ENCODE measurements at places on chromosomes 1 and 21. TPM values are rescaled to one million over a fixed set of nuclear protein-coding genes. Genes with fewer than 3 reads are reported as not detected.

GRCh38 chr1:17802164-17802563, 47.0 kb downstream of the ACTL8 start:
- H3K36me3 ChIP-seq: no peaks in the 10 kb centered on the region
- H3K4me3 ChIP-seq: no peak overlapping the region
- no peak overlapping the region for H3K27ac ChIP-seq
- H3K27me3 ChIP-seq: peaks cover 21% of the 10 kb centered on the region
- no peaks in the 10 kb centered on the region for H3K4me1 ChIP-seq
- DNase-seq: no peak

GRCh38 chr1:205306929-205307566, 14.5 kb downstream of the NUAK2 start:
- H3K27me3 ChIP-seq: no peaks in the 10 kb centered on the region
- H3K36me3 ChIP-seq: peaks cover 19% of the 10 kb centered on the region
- peaks cover 41% of the 10 kb centered on the region for H3K4me1 ChIP-seq
- no peak for DNase-seq
- H3K27ac ChIP-seq: no peak overlapping the region

Gene ASCL5
- total RNA-seq: 0.22 TPM

Gene C1orf56
- total RNA-seq: 2.1 TPM

Gene SLAMF1
- 81.4 TPM for total RNA-seq

Gene LENEP
- total RNA-seq: 0.65 TPM

Gene CADM3
- total RNA-seq: not detected

DNA sequence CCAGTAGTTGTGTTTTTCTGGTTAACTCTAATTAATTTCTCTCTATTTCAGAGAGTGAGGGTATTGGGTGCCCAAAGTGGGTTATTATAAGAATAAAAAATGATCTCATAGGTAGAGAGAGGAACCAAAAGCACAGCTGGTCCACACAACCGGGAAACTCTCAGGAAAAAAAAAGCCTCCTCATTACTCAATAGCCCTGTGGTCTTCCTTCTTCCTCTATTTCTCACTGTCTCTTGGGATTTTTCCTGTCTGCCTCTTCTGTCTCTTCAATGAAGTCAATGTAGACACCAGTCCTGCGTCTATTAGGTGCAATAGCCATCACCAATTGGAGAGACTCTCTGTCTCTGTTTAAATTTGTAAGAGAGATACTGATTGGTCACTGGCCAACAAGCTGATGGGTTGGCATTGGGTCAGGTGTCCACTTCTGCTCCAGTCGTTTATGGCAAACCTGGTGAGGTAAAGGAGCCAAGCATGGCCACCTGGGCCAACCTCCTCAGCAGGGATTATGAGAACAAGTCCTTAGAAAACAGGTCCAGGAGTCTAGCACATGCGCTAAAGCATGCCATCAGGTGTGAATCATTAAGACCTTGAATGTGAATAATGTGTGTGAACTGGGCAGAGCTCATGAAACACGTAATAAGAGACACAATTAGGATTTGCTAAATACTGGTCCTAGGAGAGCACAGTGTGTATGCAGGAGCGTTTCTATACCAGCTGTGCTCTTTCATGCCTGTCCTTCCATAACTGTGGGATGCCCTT, 443.0 kb upstream of the RUNX1 start:
- no peak overlapping the region for H3K27ac ChIP-seq
- H3K4me3 ChIP-seq: no peak overlapping the region
- no peaks in the 10 kb centered on the region for H3K36me3 ChIP-seq
- DNase-seq: no peak
- H3K4me1 ChIP-seq: no peaks in the 10 kb centered on the region

DNA sequence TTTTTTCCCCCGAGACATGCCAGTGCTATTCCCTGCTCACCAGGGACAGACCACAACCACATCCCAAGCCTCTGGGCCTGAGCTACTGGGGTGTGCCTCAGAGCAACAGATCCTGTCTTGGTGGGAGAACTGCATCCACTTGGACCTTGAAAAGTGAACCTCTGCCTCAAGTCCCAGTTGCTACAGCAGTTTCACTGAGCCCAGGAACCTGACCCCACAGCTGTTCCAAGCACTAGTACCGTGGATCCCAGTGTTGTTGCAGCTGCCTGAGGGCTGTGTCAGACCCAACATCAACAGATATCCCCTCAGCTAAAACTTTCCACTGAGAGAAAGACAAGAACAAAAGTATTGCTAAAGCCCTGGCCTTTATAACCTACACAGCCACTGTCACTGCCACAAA, 373.0 kb downstream of the PLPP3 start:
- H3K4me1 ChIP-seq: no peaks in the 10 kb centered on the region
- no peaks in the 10 kb centered on the region for H3K36me3 ChIP-seq
- no peak overlapping the region for H3K27ac ChIP-seq
- DNase-seq: no peak
- H3K4me3 ChIP-seq: no peak overlapping the region

- H3K4me1 ChIP-seq: no peaks in the 10 kb centered on the region
- H3K4me3 ChIP-seq: no peak overlapping the region
- H3K27me3 ChIP-seq: no peaks in the 10 kb centered on the region
- H3K36me3 ChIP-seq: no peaks in the 10 kb centered on the region
- no peak for DNase-seq
These were observed 51.4 kb upstream of the SIM2 start for GRCh38 chr21:36647279-36648093.

DNA sequence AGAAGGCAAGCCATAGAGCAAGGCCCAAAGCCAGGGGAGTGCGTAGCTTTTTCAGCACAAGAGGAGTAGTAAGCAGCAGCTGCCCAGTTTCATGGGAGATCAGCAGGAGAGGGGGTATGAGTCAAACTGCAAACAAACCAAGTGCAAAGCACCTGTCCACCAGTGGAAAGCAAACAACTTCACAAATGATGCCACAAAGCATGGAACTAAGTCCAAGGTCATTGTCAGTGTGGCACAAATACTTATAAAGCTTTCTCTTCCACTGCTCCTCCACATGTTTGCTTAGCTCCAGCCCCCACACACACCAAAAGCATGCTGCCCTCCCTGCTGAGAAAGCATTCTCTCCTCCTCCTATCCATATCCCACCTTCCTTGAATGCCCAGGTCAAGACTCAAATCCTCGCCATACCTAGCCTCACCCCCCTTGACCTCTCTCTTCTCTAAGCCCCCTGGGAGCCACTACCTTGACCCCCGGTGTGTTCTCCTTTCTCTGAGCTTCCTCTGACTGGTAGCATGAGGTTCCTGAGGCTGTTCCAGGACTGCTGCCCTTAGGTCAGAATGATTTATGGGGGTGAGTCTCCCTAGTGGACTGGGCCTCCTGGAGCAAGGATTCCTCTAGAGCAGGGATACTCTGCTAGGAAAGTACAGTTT, 70.4 kb downstream of the DMAP1 start:
- no peaks in the 10 kb centered on the region for H3K27me3 ChIP-seq
- H3K27ac ChIP-seq: no peak overlapping the region
- H3K36me3 ChIP-seq: peaks cover 3% of the 10 kb centered on the region
- H3K4me3 ChIP-seq: no peak overlapping the region

Gene HTR1D
- total RNA-seq: not detected

DNA sequence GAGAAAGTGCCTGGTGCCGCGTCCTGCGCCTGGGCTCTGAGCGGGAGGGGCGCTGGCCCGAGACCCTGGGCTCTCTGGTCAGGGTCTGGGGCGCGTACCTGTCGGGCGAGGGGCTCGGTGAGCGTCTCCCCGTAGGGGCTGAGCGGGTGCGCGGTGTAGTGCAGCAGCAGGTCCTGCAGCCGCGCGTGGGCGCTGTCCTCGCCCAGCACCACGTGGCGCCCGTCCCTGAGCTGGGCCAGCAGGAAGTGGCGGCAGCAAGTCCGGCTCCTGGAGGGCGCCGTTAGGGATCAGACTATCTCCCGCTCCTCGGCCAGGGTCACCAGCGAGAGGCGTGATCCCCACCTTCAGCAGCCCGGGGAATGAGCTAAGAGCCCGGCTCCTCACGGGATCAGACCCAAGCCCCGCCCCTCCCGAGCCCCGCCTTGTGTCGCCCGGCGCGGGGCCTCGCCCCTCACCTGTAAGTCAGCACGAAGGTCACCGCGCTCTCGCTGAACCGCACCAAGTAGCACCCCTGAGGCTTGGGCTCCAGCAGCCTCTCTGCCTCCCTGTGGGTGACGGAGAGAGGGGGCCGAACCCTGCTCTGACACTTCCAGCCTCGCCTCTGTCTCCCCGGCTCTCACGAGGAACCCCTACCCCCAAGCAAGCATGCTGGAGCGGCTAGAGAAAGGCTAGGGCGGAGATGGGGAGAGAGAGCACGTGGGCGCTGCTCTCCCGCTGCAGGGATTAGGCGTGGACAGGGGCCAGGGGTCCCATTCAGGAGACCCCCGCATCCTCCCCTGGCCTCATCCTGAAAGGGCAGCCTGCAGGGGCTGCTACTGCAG, 2.7 kb downstream of the SH2D2A start:
- peak overlapping the region; percentile 97 for H3K27ac ChIP-seq
- DNase-seq: peak; percentile 67
- H3K4me3 ChIP-seq: peak overlapping the region; percentile 92
- peaks cover 83% of the 10 kb centered on the region for H3K4me1 ChIP-seq

GRCh38 chr1:107807405-107807804, 157.6 kb downstream of the VAV3 start:
- H3K36me3 ChIP-seq: no peaks in the 10 kb centered on the region
- H3K4me3 ChIP-seq: no peak overlapping the region
- no peak overlapping the region for H3K27ac ChIP-seq

DNA sequence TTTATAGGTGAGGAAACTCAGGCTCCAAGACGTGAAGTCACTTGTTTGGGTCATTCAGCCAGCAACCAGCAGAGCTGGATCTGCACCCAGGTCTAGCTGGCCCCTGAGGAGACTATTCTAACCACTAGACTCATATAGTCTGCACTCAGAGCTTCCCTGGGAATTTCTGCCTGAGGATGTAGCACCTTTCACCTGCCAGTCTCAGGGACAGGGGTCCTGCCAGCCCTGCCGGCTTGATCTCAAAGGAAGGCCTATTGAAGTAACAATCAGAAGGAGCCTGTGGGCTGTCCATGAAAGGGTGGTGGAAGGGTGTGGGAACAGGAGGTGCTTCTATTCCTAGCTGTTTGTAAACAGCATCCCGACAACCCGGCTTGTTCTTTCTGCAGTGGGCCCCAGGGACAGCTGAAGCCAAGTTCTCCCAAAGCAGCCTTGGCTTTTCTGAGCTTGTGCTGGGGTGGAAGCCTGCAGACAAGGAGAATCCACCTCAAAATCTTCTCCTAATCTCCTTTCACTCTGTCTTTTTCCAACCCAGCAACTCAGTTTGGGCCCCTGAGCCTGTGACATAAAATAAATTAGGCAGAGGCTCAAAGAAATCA, 7.8 kb downstream of the LMOD1 start:
- H3K27ac ChIP-seq: no peak overlapping the region
- no peak overlapping the region for H3K4me3 ChIP-seq
- peaks cover 11% of the 10 kb centered on the region for H3K27me3 ChIP-seq
- peaks cover 4% of the 10 kb centered on the region for H3K4me1 ChIP-seq
- no peaks in the 10 kb centered on the region for H3K36me3 ChIP-seq

Gene PGLYRP3
- total RNA-seq: not detected

Gene ARHGAP29
- 1.8 TPM for total RNA-seq

DNA sequence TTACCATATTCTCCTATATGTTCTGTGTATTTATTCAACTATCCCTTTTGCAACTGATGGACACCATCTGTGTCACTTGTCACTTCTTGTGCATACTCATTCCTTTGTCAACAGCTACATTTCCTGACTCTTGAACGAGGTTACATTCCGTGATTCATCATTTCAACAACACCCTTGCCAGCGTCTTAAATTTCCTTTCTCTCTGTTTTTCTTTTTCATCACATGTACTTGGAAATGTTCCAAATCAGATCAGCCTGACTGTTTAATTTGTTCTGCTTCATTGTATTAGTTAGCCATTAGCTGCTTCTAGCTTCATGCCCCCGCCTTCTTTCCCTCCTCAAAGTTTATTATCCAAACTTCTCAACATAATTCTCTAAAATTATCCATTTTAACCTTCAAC, 173.0 kb downstream of the ADGRL4 start:
- no peaks in the 10 kb centered on the region for H3K27me3 ChIP-seq
- DNase-seq: no peak
- no peak overlapping the region for H3K4me3 ChIP-seq
- H3K4me1 ChIP-seq: peaks cover 32% of the 10 kb centered on the region

DNA sequence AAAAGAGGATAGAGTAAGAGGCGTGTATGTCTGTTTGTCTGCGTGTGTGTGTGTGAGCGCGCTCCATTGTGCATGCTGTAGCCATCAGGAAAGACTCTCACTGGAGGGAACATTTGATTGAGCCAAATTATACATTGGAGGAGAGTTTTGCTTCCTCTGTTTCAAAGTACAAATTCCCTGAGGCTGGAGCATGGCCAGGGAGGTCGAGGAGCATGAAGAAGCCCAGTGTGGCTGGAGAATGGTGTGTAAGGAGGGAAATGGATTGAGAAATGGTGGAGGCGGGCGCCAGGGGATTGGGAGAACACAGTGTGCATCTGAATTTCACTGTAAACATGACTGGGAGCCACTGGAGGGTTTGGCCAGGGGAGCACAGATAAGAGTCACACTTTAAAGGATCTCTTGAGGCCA, 22.1 kb upstream of the EFNA1 start:
- H3K4me1 ChIP-seq: no peaks in the 10 kb centered on the region
- no peak for DNase-seq
- H3K36me3 ChIP-seq: no peaks in the 10 kb centered on the region
- H3K27me3 ChIP-seq: no peaks in the 10 kb centered on the region
- no peak overlapping the region for H3K27ac ChIP-seq

Gene BACH1
- 31.3 TPM for total RNA-seq

GRCh38 chr1:200973937-200974657, 49.4 kb downstream of the KIF21B start:
- no peak overlapping the region for H3K27ac ChIP-seq
- no peaks in the 10 kb centered on the region for H3K27me3 ChIP-seq
- no peak overlapping the region for H3K4me3 ChIP-seq
- DNase-seq: no peak

DNA sequence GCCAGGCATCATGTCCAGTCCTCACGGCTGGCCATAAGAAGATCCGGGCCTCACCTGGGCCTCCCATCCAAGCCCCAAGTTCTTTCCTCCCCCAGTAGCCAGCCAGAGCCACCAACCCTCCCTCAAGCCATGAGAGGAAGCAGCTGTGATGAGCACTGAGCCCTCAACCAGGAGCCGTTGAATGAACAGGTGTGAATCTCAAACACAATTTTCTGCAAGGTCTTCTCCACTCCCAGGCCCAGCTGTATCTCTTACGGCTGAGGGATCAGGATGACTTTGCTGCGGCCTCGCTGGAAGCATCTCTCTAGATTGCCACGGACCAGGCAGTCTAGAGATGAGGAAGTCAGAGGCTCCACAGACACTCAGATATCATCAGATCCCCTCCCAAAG, 9.8 kb upstream of the CLDN14 start:
- H3K27me3 ChIP-seq: peaks cover 6% of the 10 kb centered on the region
- H3K4me3 ChIP-seq: no peak overlapping the region
- H3K36me3 ChIP-seq: no peaks in the 10 kb centered on the region
- no peak for DNase-seq
- no peak overlapping the region for H3K27ac ChIP-seq

Gene TATDN3
- 17.7 TPM for total RNA-seq

GRCh38 chr21:28375708-28376385, 616.8 kb downstream of the LTN1 start:
- H3K4me3 ChIP-seq: no peak overlapping the region
- H3K4me1 ChIP-seq: no peaks in the 10 kb centered on the region
- no peak overlapping the region for H3K27ac ChIP-seq
- no peaks in the 10 kb centered on the region for H3K27me3 ChIP-seq

Gene KDM1A
- total RNA-seq: 49.2 TPM

GRCh38 chr1:44240802-44241671, 27.8 kb downstream of the DMAP1 start:
- H3K4me3 ChIP-seq: no peak overlapping the region
- H3K27me3 ChIP-seq: no peaks in the 10 kb centered on the region
- H3K4me1 ChIP-seq: peaks cover 7% of the 10 kb centered on the region
- no peaks in the 10 kb centered on the region for H3K36me3 ChIP-seq

- no peak overlapping the region for H3K27ac ChIP-seq
- H3K4me3 ChIP-seq: no peak overlapping the region
- no peak for DNase-seq
- peaks cover 30% of the 10 kb centered on the region for H3K4me1 ChIP-seq
- no peaks in the 10 kb centered on the region for H3K27me3 ChIP-seq
These were observed 53.2 kb downstream of the RAB3GAP2 start for GRCh38 chr1:220219136-220219442.

Gene NHLH1
- total RNA-seq: 0.60 TPM

Gene TMEM61
- total RNA-seq: not detected

Data from activated T-cell treated with anti-CD3 and anti-CD28 coated beads, Interleukin-2, amount 50 U/mL, for 72 hours (primary cell).